GM18507 (cell line): ENCODE measurements at places on chromosomes 7 and 10.

GRCh38 chr7:89559596-89559995 is 594.7 kb upstream of the STEAP1 start:
- no peak for DNase-seq

GRCh38 chr7:70334295-70334694 is 736.0 kb downstream of the AUTS2 start:
- DNase-seq: no peak

DNA sequence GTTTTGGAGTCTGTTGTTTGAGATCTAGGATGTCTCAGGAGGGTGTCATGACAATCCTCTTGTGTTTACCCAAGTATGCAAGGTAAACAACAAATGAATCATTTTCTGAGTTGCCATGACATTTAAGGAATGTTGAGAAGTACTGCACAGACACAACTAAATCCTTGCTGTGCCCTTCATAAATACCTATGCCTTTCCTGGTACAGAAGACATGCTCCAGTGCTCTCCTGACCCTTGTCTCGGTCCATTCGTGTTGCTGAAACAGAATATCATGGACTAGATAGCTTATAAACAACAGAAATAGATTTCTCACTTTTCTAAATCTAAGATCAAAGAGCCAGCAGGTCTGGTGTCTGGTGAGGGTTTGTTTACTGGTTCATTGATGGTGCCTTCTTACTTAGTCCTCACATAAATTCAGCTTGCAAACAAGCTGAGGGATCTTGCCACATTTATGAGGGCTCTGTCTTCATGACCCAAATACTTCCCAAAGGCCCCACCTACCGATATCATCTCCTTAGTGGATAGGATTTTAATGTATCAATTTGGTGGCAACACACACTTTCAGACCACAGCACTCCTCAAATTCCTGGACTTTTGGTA is 341.8 kb upstream of the SEMA3A start:
- DNase-seq: no peak

- no peak for DNase-seq
Observed at GRCh38 chr7:113799896-113800295, 118.9 kb downstream of the PPP1R3A start.

DNA sequence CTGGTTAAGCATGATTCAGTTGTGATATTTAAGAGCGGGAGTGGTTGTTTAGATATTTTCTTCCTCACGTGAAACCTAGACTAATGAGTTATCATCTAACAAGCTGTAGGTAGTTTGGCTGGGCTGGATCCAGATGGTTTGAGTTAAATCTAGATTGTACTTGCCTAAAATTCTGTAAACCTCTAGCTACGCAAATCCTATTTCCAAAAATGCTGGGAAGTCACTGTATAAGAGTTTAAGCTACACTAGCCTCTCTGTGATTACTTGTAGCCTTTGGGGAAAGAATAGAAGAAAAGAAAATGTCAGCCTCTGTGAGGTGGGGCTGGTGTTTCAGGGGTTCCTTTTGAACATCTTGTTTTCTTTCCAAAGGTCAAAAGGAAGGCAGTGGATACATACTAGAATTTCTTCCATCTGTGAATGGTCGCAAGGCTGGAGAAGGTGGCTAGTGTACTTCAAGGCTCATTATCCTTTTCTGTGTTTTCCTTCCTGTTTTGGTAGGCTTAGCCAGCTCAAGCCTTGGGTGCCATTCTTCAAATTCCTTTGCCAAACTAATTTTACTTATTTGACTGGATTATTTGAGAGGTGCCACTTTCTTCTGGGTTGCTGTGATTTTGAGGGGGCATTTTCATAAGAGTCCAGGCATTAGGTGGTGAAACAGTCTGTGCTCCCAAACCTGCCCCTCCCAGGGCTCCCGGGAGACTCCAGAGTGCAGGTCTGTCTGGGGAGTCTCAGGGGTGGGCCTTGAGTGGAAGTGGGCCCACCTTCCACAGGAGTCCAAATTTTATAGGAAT is 5.2 kb upstream of the EN2 start:
- no peak for DNase-seq

DNA sequence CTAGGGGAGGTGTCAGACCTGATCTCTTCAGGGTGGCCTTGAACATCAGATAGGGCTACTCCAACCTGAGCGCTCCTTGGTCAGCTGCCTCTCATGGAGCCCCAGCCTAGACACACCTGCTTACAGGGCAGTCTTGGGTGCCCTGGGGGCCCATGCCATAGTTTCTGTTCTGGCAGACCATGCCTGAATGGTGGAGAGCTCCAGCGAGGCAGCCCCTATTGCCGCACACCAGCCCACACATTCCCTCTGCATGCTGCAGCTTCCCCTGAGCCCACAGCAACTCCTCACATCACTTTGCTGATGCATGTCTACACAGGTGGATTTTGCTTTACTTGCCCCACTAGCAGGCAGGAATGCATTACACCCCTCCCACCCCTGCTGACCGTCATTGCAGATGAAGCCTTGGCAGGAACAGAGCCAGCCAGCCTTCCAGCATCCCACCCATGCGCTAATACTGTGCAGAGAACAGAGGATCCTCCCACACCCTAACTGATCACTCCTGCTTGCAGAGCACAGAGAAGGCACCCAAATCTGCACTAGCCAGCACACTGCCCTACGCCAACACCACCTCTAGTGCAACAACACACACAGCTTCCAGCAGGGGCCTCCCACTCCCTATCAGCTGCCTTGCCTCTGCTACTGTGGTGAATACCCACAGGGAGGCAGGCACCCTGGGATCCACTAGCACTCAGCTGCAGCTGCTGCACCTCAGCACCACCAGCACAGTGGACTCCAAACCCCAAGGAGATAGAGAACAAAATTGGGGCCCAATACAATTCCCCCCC is 43.0 kb upstream of the GRM3 start:
- no peak for DNase-seq

GRCh38 chr7:22726345-22726906 is 574 bp upstream of the IL6 start:
- DNase-seq: peak; percentile 45

GRCh38 chr7:66539902-66540375 is 88.7 kb upstream of the KCTD7 start:
- DNase-seq: no peak

DNA sequence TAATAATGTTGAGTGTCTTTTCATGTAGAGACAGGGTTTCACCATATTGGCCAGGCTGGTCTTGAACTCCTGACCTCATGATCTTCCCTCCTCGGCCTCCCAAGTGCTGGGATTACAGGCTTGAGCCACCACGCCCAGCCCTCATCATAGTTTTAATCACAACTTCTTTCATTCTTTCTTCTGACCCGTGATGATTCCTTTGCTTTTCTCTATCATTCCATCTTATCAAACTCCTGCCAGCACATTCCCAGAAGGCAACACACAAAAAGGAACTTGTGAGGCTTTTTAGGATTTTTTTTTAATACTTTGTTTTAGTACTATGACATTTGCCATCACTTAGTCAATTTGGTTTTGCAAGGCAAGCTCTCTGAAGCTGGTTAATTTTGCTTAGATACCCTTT is 77.5 kb upstream of the MEOX2 start:
- DNase-seq: no peak

DNA sequence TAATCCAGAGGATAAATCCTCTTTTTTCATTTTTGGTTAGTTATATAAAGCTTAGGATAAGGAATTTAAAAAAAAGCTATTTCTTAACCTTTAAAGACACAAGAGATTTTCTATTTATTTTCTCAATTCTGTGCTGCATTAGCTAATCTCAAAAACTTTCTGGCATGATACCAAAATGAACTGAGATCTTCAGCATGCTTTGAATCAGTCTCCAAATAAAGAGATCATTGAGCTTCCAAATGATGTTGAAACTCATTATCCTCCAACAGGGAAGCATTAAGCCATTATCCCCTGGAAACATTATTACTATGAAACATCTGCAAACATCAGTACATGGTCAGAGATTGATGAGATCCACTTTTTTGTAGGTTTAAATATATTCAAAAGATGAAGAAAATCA is 350.3 kb upstream of the TEX47 start:
- DNase-seq: no peak
